ENCODE measurements at places on chromosomes 13 and 19.

DNA sequence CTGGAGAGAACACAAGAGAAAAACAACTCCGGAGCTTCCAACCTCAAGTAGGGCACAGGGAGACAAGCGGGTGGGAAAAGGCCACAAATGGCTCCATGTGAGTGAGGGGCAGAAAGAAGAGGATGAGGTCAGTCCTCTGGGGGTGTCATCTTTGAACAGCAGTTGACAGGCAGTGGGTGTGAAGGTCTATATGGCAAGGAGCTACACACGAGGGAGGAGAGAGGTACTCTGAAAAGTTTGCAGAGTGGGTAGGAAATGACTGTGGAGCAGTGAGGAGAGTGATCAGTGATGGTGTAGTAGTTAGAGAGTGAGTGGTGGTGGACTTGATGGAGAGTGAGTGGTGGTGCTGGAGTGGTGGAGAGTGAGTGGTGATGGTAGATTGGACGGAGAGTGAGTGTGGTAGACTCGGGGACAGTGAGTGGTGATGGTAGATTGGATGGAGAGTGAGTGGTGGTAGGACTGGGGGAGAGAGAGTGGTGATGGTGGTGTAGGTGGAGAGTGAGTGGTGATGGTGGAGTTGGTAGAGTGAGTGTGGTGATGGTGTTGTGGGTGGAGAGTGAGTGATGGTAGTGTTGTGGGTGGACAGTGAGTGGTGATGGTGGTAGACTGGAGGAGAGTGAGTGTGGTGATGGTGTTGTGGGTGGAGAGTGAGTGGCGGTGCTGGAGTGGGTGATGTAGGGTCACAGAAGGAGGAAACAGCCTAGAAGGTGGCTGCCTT, 4.0 kb downstream of the TFDP1 start:
- DNase-seq: no peak

GRCh38 chr19:8578642-8579265, 1.5 kb upstream of the MYO1F start:
- DNase-seq: peak; percentile 55

DNA sequence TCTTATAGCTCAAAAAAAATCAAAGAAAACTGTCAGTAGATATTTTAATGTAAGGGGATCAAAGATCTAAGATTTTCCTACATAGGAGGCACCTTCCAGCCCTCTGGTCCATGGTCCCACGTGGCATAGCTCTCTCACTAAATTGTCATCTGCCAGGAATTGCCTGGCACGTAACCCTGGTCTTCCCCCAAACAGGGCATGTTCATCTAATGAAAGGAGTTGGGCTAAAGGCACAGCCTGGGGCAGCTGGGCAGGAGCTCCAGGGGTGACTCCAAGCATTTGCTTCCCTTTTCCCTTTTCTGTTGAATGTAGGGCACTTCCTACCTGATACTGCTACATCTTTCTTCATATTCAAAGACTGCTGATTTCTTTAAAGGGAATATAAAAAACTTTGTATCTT, 148.7 kb downstream of the COL4A1 start:
- no peak for DNase-seq

DNA sequence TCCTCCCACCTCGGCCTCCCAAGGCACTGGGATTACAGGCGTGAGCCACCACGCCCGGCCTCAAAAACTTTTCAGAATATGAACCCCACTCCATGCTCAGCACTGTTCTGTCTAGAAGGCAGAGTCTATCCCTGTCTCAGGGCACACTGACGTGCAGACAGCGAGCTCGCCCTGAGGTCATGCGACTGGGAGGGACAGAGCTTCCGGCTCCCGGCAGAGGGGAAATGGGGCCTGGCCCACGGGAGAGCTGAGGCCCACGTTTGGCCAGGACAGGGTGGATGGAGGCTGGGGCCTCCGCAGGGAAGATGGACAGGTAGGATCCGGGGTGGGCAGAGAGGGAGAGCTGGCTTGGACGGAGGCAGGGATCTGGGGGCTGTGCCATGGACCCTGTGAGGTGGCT, 2.8 kb upstream of the AZU1 start:
- DNase-seq: no peak

GRCh38 chr13:25778365-25778764, 273.5 kb downstream of the SHISA2 start:
- no peak for DNase-seq

DNA sequence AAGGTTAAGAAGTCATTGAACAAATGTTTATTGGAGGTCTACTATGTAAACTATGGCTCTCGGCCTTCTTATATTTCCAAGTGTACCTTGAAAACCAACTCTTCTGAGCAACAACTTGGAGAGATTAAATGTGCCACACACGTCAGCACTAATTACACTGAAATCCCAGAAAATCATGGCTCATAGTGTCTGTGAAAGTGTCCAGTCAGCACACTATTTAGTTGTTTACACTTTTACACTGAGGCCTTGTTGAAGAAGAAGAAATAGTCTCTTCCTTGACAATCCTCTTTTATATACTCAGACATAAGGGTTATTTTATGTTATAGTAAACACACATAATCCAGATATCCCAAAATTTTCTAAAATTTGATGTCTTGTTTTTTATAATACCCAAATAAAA, 30.9 kb upstream of the NBEA start:
- no peak for DNase-seq

DNA sequence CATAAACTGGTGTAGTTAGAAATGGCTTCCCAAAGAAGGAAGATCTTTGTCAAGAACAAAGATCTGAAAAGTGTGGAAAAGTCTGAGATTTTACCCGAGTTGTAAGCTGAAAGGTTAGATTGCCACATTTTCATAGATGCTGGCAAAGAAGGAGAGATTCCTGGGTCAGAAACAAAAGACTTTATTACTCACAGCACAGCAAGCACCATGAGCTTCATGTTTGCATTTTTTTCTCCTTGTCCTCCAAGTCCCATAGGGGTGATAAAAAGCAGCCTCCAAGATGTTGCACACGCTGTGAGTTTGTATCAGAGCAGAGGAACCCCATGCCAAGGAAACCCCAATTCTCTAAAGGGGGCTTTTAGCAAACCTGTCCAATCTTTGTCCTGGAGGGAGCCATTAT, 29.3 kb downstream of the MZT1 start:
- DNase-seq: no peak

- no peak for DNase-seq
Measured at GRCh38 chr13:110319774-110320509, 12.9 kb downstream of the COL4A2 start.

DNA sequence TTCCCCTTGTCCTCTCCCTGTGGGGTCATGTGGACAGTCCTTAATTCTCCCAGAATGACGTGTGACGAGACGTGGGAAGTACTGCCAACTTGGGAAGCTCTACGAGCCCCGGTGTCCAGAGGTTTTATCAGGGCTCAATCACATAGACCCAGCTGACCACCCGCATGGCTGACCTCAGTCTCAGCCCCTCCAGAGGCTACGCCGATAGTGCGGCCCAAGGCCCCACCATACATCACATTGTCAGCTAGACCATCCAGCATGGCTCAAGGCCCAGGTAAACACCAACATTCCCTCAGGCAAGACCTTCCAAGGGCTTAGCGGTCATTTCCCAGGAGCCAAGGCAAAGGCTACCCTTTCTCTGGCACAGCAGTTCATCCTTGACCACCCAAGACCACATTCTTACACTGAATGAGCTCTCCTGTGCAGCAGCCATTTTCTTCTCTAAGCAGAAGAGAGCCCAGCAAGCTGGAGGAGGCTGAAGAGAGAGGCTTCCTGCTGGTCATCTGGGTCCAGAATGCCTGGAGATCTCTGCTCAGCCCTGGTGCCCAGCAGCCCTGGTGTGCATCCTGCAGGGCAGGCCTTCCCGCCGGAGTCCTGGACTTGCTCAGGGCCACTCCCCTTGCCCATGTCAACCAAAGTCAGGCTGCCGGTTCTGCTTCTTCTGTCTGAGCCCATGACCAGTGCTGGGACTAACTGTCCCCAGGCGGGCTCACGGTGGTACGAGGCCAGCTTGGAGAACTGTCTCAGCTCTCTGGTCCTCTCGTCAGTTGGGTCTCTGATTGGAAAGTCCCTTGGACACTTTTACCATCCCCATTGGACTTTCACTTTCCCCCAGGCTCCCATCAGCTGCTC, 7.9 kb upstream of the F10 start:
- DNase-seq: no peak

- no peak for DNase-seq
Measured at GRCh38 chr13:94343243-94343585, 136.3 kb downstream of the DCT start.

DNA sequence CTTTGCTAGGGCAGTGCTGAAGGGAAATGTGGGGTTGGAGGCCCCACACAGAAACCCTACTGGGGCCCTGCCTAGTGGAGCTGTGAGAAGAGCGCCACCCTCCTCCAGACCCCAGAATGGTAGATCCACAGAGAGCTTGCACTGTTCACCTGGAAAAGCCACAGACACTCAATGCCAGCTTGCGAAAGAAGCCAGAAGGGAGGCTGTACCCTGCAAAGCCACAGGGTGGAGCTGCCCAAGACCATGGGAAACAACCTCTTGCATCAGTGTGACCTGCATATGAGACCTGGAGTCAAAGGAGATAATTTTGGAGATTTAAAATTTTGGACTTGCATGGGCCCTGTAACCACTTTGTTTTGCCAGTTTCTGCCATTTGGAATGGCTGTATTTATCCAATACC, 615.4 kb upstream of the MIR17HG start:
- DNase-seq: peak; percentile 8

- no peak for DNase-seq
Measured at GRCh38 chr13:100808330-100809128, 133.9 kb upstream of the TMTC4 start.

DNA sequence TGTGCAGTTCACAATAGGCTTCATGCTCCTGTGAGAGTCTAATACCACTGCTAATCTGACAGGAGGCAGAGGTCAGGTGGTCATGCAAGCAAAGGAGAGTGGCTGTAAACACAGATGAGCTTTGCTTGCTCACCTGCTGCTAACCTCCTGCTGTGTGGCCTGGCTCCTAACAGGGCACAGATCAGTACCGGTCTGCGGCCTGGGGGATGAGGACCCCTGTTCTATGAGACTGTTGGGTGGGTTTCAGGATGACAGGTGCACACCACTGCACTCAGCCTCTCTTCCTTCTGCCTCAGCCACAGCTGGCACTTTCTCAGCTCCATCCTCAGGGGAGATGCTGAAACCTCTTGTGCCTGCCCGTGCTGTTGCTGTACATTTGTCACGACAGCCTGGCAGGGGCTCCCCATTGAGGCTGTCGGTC, 9.7 kb downstream of the CLEC4G start:
- DNase-seq: no peak

DNA sequence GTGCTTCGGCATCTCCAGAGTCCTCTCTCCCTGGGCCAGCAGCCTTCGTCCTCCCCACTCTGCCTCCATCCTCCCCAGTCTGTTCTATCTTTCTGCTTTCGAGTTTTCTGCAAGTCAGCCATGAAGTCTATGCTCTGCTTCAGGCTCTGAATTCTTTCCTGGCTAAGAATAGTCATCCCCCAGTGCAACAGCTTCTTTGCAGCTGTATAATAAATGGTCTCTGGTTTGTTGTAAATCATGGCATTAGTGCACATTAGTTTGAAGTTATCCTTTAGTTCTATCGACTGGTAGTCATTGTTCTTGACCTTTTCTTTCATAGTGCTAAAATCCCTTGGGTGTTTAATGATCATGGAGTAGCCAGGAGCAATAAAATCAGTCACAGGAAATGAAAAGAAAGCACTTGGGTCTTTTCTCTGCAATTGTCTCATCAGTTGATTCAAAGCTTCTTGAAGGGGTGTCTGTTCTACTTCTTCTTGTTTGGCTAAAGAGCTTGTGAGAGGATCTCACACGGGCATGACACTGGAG, 46.2 kb upstream of the SOX21 start:
- no peak for DNase-seq

GRCh38 chr13:107088061-107088460, 520.1 kb upstream of the ARGLU1 start:
- no peak for DNase-seq

GRCh38 chr13:90118467-90119071, 1228.9 kb upstream of the MIR17HG start:
- no peak for DNase-seq

DNA sequence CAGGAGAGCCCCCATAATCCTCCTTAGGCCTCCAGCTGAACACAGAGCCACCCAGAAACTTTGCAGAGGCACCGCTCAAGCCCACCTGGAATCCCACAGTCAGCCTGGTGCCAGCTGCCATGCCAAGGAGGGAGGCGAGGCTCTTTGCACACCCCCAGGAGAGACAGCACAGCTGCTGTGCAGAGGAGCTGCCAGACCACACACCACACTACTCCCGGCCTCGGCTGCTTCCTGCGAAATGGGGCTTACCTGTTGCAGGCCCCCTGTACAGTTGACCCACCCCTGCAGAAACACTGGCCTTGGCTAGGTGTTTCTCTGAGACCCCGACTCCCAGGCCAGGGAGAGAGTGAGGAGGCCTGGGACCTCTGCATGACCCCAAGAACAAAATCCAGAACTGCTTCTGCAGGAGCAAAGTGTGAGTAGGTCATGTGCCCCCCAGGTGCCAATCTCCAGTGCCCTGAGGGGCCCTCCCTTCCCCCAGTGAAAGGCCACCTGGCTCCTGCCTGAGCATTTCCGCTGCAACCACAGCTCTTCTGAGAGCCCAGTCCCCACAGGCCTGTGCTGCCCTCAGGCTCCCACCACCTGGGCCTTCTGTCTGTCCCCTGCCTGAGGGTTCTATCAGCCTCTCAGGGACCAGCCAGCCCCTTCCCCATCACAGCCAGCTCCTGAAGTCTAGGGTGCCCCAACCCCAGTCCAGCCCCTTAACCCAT, 580.4 kb downstream of the UQCRFS1 start:
- no peak for DNase-seq

DNA sequence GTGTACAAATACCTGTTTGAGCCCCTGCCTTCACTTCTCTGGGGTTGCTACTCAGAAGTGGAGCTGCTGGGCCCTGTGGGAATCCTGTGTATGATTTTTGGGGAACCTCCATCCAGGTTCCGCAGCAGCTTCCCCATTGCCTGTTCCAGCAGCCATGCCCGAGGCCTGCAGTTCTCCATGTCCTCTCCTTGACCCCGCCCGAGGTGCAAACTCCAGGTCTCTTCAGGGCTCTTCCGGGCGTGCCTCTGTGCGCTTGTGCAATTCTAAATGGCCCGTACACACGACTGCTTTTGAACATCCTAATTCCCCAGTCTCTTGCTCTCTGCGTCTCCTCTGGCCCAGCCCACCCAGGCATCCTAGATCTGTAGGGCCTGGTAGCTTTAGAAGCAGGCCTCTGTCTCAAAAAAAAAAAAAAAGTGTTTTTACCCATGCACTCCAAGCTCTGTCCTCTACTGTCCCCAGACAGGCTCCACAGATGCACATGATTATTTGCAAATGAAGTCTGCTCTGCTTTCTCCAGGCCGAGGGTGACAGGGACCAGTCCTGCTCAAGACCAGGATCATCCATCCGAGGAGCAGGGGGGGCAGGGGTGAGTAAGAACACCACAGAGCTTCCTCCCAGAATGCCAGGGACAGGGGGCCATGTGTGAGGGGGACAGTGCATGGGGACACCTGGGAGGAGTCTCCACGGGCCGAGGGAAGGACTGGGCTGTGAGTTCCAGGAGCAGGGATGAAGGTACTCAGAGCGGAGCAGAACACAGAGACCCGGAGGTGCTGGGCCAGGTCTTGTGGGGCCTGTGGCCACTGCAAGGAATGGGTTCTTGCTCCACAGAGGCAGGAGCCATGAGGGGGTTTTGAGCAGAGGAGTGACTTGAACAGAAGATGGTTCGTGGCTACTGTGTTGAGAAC, 51.7 kb downstream of the SLC7A9 start:
- no peak for DNase-seq

Measured in GDM1 (cell line).